ENCODE measurements at places on chromosomes 2 and 18.
A peak's percentile ranks its signal among the peaks of the same experiment; 100 is the strongest.

DNA sequence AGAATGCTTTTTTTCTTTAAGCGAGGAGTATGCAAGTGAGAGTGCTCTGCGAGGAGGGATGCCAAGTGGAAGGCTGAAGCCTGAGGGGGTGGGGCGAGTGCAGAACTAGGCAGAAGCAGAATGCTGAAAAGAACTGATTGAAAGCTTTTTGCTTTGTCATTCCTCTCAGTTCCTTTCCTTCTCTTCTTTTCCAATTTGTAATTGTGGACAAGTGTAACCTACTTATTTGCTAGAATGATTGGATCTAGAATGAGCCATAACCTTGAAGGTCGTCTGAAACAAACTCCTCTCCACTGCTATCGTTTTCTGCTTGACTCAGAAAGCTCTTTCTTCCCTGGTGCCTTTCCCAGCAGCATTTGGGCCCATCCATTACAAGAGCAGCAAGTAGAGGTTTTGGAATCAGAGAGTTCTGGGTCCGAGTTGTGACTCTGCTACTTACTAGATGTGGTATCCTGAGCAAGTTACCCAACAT lies 115.3 kb downstream of the METTL8 start:
- DNase-seq: no peak

- DNase-seq: no peak
Observed at GRCh38 chr2:57806449-57806968, 240.1 kb upstream of the VRK2 start.

DNA sequence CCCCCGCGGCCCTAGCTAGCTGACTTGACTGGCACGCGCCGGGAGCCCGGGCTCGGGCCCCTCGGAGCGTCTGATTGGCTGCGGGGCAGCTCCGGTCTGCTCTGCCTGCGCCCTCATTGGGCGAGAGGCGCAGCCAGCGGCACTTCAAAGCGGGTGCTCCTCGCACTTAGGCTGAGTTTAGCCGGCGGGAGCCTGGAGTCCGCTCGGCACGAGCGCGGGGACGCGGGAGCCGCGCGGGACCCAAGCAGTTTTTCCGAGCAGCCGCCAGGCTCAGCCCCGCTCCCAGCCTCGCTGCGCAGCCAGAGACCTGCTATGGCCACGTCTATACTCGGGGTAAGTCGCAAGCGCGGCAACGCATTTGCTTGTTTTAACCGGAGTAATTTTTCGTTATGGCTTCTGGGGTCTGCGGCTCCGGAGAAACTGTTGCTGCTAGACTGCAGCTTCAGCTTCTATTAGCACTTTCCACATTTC lies at the start of gene SP9:
Gene SP9 (plus strand): TSS at position 174 of the 471 bp plus-strand sequence. CDS start 139 bp downstream, at position 313.
- peak; percentile 62 for DNase-seq

- DNase-seq: no peak
Observed at GRCh38 chr2:9769171-9770005, 73.9 kb upstream of the TAF1B start.

- no peak for DNase-seq
Observed at GRCh38 chr2:240701091-240701735, 9.5 kb downstream of the AQP12A start.

DNA sequence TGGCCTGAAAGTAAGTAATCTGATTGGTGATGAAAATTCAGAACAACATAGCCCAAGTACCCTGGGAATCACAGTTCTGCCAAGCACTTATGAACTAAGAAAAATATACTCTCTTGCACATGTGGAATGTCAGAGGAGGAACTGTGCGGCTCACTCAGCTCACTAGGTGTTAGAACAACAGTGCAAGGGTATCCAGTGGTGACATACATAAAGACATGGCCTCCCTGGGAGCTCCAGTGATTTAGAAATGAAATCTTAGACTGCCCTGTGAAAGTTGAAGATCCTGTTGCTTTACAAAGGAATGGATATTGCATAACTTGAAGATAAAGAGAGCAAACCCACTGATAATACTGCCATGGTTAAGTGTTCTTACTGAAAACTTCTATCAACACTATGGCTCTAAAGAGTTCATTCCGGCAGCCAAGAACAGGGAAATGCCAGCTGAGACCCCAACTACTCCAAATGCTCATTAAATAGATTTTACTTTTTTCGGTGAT lies 246.2 kb downstream of the ARHGAP15 start:
- no peak for DNase-seq

DNA sequence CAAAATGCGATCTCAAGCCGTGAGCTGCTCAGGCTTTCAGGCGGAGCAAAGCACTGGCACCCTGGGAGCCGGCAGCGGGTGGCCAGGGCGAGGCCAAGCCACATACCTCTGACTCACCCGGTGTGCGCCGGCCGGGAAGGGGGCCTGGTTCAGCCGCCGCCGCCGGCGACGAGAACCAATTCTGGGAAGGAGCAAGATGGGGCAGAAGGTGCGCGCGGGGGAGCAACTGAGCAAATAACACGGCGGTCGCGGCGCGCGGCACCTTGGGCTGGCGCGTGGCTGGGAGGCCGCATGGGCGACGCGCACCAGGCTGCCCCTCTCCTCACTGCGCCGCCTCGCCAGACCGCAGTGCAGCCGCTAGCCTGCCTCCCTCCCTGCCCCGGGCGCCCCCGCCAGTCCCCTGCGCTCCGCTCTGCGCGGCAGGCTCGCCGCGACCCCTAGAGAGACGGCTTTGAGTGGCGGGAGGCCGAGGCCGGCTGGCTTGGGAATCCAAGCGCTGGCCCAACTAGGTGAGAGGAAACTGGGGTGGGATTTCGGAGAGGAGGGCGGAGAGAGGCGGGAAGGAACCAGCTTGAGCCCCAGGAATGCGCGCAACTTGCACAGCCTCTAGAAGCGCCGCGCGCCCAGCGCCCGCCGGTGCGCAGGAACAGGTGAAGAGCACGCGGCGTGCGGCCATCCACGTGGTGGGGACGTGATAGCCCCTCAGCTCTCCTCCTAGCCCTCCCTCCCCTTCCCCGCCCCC lies 3.2 kb downstream of the NRP2 start:
- peak; percentile 42 for DNase-seq

DNA sequence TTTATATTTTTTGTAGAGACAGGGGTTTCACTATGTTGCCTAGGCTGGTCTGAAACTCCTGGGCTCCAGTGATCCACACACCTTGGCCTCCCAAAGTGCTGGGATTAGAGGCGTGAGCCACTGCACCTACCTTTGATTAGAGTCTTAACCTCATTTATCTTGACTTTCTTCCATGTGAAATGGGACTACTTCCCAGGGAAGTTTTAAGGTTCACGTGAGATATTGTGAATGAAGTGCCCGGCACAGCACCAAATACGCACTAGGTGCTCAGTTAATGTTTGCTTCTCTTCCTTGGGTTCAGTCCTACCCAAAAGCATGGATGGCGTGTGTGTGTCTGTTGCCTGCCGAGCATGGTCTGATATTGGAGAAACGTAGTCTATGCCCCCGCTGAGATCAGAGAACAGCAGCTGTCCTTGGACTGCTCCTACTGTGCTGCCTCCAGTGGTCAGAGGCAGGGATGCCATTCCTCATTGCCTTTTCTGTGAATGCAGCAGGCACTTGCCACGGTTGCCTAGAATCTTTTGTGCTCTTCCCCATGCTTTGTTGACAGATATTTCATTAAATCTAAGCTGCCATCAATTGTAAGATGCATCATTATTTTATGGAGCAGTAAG lies 12.3 kb upstream of the TFCP2L1 start:
- no peak for DNase-seq

DNA sequence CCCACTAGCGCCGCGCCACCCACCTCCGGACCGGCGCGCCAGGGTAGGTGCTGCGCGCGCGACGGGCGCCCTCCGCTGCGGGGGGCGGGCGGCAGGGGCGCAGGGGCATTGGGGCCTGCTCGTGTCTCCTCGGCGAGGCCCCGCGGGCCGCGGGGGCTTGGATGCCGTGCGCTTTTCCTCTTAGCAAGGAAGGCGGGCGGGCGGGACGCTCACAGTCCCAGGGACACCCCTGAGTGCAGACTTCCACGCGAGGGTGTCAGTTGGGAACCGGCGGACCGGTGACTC lies 748 bp downstream of the TWIST2 start:
- no peak for DNase-seq

DNA sequence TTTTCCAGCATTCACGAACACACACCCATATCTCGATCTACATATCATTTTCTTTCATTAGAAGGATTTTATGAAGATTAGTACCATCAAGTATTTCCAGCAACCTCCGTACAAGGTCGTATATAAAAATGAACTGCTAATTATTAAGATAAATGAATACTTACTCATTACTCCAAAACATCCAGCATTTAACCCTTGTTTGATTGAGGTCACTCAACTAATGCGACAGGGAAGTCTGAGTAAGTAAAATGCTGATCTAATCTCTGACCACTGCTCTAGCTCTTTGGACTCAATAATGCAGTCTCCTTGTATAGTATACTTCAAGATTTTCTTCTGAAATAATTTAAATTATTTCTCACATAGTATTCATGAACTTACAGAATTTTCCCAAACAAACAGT lies 2.0 kb downstream of the ABHD3 start:
- DNase-seq: no peak

GRCh38 chr2:239283288-239283945 lies 117.4 kb downstream of the HDAC4 start:
- no peak for DNase-seq

GRCh38 chr2:202726070-202726469 lies 91.3 kb downstream of the FAM117B start:
- no peak for DNase-seq

DNA sequence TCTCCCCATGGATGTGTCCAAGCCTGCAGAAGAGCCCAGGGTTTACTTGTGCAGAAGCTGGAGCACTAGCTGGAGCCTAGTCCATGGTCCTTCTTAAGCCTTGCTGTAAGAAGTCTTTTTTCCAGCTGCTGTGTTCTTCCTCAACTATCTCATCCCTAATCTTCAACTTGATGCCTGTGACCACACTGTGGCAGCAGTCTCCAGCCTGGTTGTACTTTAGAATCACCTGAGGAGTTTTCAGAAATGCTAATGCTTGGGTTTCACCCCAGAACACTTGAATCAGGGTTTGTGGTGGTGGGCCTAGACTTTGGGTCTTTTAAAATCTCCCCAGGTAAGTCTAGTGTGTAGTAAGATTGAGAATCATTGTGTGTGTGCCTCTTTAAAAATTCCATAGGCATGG lies 173.6 kb downstream of the ADCYAP1 start:
- DNase-seq: no peak

DNA sequence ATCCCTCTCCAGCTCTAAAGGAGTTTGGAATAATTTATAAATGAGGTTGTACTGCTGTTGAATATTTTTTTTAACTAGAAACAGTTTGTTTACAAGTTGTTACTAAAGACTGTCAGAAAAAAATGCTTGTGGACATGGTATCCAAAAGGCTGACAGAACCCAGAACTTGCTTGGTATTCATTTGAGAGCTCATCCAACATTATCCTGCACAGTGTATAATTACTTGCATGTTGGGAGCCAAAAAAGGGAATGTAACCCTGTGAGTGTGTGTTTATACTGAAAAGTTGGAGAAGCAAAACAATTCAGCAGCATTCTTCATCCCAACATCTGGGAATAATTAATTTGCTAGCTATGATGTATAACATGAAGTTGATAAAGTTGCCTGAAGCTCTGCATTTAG lies 42.1 kb upstream of the EHBP1 start:
- no peak for DNase-seq

DNA sequence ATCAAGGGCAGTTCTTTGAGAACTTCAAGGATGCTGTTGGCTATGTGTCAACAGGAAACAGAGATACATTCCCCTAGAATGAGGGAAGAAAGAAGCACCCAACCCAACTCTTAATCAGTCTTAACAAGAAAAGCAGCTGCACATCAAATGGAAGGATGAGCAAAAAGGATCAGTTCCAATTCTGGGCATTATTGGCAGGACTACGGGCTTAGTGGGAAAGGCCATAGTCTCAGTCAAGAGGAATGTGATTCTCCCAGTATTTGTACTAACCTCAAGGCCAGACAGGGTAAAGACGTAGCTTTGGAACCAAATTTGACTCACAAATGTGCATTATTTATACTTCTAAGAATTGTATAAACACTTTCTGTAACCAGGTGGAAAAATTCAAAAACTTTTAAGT lies 18.2 kb downstream of the BMP10 start:
- no peak for DNase-seq

GRCh38 chr2:156340804-156341451 lies 8.4 kb upstream of the NR4A2 start:
- no peak for DNase-seq

DNA sequence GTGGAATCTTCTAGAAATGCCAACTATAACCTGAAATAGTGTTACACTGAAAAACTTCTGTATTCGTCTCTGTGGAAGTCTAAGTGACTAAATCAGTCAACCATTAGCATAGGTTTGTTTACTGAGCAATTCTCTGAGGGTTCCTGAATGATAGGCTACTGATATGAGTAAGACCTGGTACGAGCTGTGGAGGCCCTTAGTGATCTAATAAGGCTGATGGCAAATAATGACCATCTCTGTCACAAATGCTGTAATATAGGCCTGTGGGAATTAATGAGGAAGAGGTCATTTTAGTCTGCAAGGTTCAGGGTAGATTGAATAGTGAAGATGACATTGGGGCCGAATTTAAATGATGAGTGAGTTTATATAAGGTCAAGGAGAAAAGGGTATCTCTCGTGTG lies 82.5 kb downstream of the MGAT5 start:
- DNase-seq: no peak

DNA sequence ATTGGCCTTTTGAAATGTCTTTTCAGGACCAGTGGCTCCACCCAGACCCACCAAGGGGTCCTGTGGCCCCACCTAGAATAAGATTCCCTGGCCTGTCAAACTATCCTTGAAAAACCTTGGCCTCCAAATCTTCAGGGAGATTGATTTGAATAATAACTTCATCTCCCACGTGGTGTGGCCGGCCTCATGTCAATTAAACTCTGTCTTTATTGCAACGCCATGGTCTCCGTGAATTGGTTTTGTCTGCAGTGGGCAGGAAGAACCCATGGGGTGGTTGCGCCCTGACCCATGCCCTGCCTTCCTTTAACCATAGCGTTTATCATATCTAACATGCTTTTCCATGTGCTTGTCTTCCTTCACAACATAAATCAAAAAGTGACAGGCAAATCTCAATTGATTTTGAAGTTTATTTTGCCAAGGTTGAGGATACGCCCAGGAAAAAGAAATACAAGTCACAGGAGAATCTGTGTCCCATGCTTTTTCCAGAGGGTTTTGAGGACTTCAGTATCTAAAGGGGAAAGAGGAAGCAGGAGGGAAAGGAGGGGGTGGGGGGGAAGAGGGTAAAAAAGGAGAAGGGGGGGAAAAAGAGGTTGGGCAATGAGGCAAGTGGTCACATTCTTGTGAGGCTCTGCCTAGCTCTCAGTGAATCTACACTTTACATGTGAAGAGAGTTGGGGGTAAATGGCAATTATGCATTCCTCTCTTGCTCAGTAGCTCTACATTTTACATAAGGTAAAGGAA lies 66.5 kb upstream of the CABLES1 start:
- DNase-seq: no peak

- no peak for DNase-seq
Observed at GRCh38 chr2:223856584-223856983, 19.2 kb upstream of the AP1S3 start.

DNA sequence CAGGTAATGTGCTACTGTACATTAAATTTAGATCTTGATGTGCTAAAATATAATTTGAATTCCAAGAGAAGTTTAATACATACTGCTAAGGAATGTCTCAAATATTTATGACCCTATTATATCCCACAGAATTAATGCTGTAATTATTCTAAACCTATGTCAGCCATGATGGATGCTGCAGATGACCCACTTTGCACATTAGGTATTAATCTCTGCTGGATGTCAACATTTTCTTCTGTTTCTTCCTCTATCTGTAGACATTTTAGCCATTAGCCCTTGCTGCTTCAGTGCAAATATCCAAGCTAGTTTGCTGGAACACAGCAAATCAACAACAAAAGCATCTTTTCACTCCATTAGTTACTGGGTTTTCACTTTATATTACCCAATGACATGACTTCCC lies 164.6 kb downstream of the CDH2 start:
- no peak for DNase-seq

- no peak for DNase-seq
Observed at GRCh38 chr2:164910101-164910899, 45.0 kb downstream of the SLC38A11 start.

- no peak for DNase-seq
Observed at GRCh38 chr18:12102136-12102842, 8.6 kb downstream of the ANKRD62 start.

Data from activated naive CD8-positive, alpha-beta T cell treated with anti-CD3 and anti-CD28 coated beads, Interleukin-2, amount 10 ng/mL, durations not matched to agents 7 days and 5 days (primary cell).